Lower leg skin (tissue), 4 donors: ENCODE measurements at places on chromosomes 1 and 21. TPM values are rescaled to one million over a fixed set of nuclear protein-coding genes. Genes with fewer than 3 reads are reported as not detected.

Gene BTBD8
- 3.0 TPM for total RNA-seq

Gene PLA2G2D
- not detected for total RNA-seq

Gene CBS
- total RNA-seq: 8.2 TPM

Gene MANEAL
- total RNA-seq: 6.7 TPM

Gene IFI44L
- 3.4 TPM for total RNA-seq

Gene DAB1
- total RNA-seq: not detected

Gene ANXA9
- 103 TPM for total RNA-seq

Gene SPATA1
- total RNA-seq: not detected

Gene CHIA
- total RNA-seq: not detected

Gene CD84
- 1.9 TPM for total RNA-seq

Gene CRP
- 0.52 TPM for total RNA-seq

Gene MYCL
- 143 TPM for total RNA-seq

Gene MYOC
- total RNA-seq: 4.4 TPM

Gene GCSAML
- 0.10 TPM for total RNA-seq

Gene LEMD1
- total RNA-seq: not detected

Gene TNFRSF4
- 1.4 TPM for total RNA-seq

Gene RAB42
- total RNA-seq: not detected

Gene SERTAD4
- 9.6 TPM for total RNA-seq

Gene CDK18
- total RNA-seq: 4.5 TPM

Gene HES2
- 44.1 TPM for total RNA-seq

Gene LCE2A
- total RNA-seq: 376 TPM

Gene FCAMR
- not detected for total RNA-seq

Gene SMG7
- 43.6 TPM for total RNA-seq

Gene TAS1R3
- total RNA-seq: 1.4 TPM

Gene CLDN8
- total RNA-seq: 32.3 TPM

Gene PAPPA2
- 0.97 TPM for total RNA-seq

Gene CNR2
- total RNA-seq: not detected

Gene C1QC
- total RNA-seq: 23.8 TPM

Gene IVL
- 250 TPM for total RNA-seq
